NCI-H460 (cell line): ENCODE measurements at places on chromosomes 5 and 9. TPM values are rescaled to one million over a fixed set of nuclear protein-coding genes. Genes with fewer than 3 reads are reported as not detected.
A peak's percentile ranks its signal among the peaks of the same experiment; 100 is the strongest.

GRCh38 chr9:130124085-130124860 lies 47.9 kb upstream of the NCS1 start:
- DNase-seq, result no peak

GRCh38 chr5:71601222-71602026 lies 14.3 kb downstream of the MCCC2 start:
- DNase-seq, result peak; percentile 65

- DNase-seq, result no peak
Observed at GRCh38 chr5:93705896-93706295, 35.5 kb downstream of the POU5F2 start.

- no peak for DNase-seq
Observed at GRCh38 chr9:117691367-117691766, 12.8 kb upstream of the TLR4 start.

DNA sequence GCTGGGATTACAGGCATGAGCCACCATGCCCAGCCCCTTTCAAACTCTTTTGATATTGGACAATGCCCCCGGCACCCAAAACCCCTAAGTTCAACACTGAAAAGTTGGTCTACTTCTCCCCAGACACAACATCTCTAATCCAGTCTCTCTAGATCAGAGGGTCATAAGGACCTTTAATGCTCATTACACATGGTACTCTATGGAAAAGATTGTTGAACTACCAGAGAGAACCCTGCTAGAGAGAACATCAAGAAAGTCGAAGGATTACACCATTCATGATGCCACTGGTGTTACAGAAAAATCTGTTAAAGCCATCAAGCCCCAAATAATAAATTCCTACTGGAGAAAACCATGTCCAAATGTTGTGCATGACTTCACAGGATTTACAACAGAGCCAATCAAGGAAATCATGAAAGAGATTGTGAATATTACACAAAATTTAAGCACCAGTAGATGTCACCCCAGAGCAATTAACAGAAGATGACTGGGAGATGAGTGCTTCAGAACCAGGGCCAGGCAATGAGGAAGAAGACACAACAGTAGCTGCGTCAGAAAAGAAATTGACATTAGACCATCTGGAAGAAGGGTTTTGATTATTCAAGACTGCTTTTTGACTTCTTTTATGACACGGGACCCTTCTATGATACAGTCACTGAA lies 28.3 kb upstream of the NIPAL4 start:
- peak; percentile 53 for DNase-seq

GRCh38 chr9:3862561-3862960 lies 336.8 kb upstream of the RFX3 start:
- no peak for DNase-seq

DNA sequence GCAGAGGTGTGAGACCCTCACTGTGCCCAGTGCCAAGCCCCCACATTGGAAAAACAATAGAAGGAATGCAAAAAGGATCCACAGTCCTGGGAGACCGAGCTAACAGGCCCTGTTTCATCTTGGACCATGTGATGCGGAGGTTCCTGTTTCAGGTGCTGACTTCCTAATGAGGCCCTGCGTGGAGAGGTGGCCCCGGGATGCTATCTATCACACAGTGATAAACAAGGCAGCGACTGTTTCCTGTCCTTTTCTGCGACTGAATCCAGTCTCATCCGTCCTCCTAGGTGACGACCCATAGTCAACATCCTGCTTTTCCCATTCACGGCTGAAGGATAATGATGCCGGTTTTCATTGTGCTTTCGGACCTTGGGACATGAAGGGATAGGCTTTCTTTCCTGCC lies 56.4 kb upstream of the BOD1 start:
- DNase-seq, result no peak

DNA sequence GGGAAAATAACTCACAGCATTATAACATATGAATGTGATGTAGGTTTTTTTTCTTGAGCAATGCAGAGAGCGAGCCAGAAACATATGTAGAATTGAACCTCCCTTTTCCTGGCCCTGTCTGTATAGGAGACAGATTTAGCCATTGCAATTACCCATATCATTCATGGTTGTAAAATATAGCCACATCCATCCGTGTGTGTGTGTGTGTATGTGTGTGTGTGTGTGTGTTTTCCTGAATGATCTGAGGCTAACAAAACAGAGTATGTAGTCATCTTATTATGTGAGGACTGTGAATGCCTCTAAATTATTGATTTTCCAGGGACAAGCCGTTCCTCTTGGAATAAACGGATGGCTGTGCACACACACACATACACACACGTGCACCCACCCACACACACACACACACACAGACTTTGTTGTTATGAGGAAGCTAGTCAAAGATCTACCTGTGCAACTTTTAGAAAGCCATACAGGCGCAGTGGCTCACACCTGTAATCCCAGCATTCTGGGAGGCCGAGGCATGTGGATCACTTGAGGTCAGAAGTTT lies 11.7 kb upstream of the DENND1A start:
- no peak for DNase-seq

GRCh38 chr9:134969156-134970045 lies 51.7 kb upstream of the FCN1 start:
- DNase-seq, result no peak

GRCh38 chr9:134633362-134634142 lies 8.1 kb upstream of the COL5A1 start:
- no peak for DNase-seq

GRCh38 chr5:130966990-130967525 lies 198.0 kb downstream of the HINT1 start:
- no peak for DNase-seq

- DNase-seq, result no peak
Observed at GRCh38 chr9:100589582-100589981, 11.7 kb downstream of the CAVIN4 start.

GRCh38 chr5:1315709-1316587 lies 21.1 kb upstream of the TERT start:
- DNase-seq, result no peak

- DNase-seq, result peak; percentile 44
Observed at GRCh38 chr9:137453643-137454081, 5.5 kb downstream of the NSMF start.

GRCh38 chr5:60232036-60232795 lies 338.7 kb upstream of the PDE4D start:
- DNase-seq, result no peak

DNA sequence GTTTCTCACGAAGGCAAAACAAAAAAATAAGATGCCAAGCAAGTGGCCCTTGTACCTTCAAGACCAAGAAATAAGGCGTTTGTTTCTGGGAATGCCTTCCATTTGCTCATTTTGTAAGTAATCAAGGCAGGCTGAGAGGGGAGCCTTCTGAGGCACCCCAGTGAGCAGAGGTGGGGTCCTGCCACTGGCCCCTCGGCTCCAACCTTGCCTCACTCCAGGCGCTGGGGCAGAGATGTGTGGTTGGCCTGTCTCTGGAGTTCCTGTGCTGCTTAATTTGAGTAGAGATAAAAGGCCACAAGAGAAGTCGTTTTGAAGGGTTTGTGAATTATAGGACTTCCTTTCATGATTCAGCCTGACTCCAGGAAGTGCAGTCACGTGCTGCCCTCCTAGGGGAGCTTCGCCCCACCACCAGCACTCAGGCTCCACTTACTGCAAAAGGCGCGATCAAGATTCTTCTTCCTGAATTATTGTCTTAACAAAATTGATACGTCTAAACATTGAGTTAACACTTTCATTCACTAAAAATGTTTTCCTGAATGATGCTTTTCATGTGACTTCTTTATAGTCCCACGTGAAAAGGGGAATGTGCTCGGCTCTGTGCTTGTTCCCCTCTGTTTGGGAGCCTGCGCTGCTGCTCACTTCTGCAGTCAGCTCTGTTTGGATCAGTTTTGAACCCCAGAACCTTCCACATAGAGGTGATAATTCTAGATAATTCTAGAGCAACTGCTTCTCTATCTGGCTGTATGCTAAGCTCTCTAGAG lies 13.7 kb downstream of the SYK start:
- DNase-seq, result no peak

DNA sequence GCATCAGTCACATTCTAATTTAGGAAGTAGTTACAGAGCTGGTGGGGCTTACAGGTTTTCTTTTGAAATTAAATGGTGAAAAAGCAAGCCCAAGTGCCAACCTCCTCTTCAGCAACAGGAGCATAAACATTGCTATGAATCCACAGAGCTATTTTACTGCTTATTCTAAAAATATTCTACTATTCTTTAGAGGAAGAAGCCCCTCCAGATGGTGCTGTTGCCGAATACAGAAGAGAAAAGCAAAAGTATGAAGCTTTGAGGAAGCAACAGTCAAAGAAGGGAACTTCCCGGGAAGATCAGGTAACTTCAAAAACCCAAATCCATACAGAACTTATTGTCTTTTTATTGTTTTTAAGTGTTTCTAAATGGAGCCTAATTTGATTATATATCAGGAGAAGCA lies 202.8 kb downstream of the CWC27 start:
- no peak for DNase-seq

DNA sequence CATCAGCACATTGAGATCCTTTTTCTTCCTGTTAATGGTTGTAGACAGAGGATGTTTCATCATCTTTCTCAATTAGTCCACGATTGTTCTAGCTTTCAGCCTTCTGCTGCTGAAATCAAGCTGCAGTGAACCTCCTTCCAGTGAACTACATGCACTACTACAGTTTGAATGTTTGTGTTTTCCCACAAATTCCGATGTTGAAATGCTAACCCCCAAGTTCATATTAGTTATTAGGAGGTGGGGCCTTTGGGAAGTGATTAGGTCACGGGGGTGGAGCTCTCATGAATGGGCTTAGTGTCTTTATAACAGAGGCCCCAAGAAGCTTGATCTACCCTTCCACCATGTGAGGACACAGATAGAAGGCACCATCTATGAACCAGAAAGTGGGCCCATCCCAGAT lies 32.9 kb downstream of the NSG2 start:
- no peak for DNase-seq

- no peak for DNase-seq
Observed at GRCh38 chr5:82257729-82258128, 20.4 kb downstream of the RPS23 start.

GRCh38 chr9:125321496-125321895 lies 59.9 kb downstream of the GAPVD1 start:
- DNase-seq, result no peak

DNA sequence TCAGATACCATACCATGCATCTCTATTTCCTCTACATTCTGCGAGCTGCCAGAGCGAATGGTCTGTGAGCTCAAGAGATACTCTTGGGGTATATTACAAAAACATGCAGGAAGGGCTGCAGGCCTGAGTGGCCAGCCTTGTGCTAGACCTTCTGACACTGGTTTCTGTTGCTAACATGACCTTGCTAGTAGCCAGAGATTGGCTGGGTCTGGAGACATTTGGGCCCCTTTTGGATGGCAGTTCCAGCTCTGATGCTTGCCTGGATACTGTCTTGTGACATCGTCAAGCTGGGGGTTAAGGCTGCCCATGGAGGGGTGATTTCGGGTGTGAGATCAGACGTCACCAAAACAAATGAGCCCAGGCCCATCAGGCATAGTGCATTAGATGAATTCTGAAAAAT lies 56.1 kb upstream of the FSTL4 start:
- DNase-seq, result no peak

GRCh38 chr9:131096269-131097125 lies at the start of gene AIF1L:
TSS of gene AIF1L (plus strand) at chr9:131096531. CDS start at chr9:131096630, 99 bp downstream.
- no peak for DNase-seq

- DNase-seq, result no peak
Observed at GRCh38 chr5:128750155-128750554, 212.1 kb upstream of the FBN2 start.

GRCh38 chr5:119312403-119312802 lies 43.4 kb upstream of the TNFAIP8 start:
- no peak for DNase-seq

DNA sequence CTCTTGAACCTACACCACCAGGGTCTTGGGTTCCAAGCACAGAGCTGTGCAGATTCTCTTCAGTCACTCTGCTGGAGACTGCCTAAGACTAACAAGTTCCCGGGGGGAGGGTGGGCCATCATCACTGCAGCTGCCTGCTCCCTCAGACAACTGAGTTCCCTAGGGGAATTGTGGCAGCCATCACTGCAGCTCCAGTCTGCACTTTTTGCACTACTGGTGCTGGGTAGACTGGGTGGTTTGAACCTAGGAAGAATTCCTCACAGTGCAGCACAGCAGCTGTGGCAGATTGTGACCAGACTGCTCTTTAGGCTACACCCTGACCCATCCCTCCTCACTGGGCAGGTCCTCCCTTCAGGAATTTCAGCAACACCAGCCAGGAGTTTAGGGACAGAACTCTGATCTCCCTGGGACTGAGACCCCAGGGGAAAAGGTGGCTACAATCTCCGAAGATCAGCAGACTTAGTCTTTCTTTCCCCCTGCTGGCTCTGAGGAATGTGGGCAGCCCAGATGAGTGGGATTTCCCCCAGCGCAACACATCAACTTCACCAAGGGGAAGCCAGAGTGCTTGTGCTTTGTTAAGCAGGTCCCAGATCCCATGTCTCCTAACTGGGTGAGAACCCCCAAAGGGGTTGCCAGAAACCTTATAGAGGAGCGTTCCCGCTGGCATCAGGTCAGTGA lies 30.9 kb upstream of the RGMB start:
- DNase-seq, result no peak

- no peak for DNase-seq
Observed at GRCh38 chr9:105457560-105458294, 9.9 kb downstream of the FSD1L start.

DNA sequence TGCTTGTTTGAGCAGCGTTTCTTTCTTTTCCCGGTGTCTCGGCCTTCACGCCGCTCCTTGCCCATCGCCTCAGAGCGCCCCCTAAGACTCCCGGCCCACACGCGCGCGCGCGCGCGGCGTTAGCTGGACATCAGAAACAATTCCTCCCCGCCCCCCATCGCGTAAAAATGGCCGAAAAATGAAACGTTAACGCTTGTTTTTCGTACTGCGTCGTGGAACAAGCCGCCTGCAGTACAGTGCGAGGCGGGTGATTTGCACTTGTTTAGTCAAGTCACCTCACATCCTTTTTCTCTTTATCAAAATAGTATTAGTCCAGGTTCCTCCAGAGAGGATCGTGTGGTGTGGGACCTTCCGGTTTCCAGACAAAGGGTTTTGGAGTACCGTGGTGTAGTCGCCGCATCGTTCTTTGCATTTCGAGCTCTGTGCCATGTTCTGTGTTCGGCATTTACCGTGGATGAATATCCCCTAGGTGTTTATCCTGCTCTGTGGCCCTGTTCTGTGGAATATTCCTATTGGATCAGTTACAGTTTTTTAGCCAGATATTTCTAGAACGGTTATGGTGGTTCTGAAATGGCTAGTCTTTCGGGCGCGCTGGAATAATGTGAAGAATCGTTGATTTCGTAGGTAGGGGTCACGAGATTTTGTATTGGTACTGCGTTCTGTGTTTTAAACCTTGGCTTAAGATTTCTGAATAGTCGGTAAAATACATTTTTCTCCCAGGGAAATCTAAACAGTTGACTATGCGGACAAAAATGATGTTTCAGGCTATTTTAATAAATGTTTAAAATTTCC lies 1.0 kb downstream of the MATR3 start:
- DNase-seq, result peak; percentile 75

MARVELD2 gene
- total RNA-seq, result 8.8 and 9.3 TPM in 2 replicates

ANKRD31 gene
- 0.14 and 0.17 TPM in 2 replicates for total RNA-seq

FRMD3 gene
- total RNA-seq, result 2.7 TPM in 2 replicates

CDKN2B-AS1 gene
- total RNA-seq, result not detected in 2 replicates

CCNJL gene
- 9.1 and 10.3 TPM in 2 replicates for total RNA-seq

BARHL1 gene
- not detected in 2 replicates for total RNA-seq

LCN9 gene
- not detected in 2 replicates for total RNA-seq

SPOCK1 gene
- 214 and 222 TPM in 2 replicates for total RNA-seq

FOXD1 gene
- total RNA-seq, result 15.6 and 16.6 TPM in 2 replicates

ELOVL7 gene
- 1.2 and 2.0 TPM in 2 replicates for total RNA-seq

TLX3 gene
- not detected in 2 replicates for total RNA-seq
